ENCODE measurements at places on chromosomes 1 and 21. TPM values are rescaled to one million over a fixed set of nuclear protein-coding genes. Genes with fewer than 3 reads are reported as not detected.

The OLFML3 gene
- total RNA-seq, result 3.8 TPM

The GJB3 gene
- 6.2 TPM for total RNA-seq

The TSPAN1 gene
- total RNA-seq, result 3.4 TPM

The AIRE gene
- not detected for total RNA-seq

The DISC1 gene
- 0.18 TPM for total RNA-seq

The KCNAB2 gene
- 8.0 TPM for total RNA-seq

The SLFNL1 gene
- 0.09 TPM for total RNA-seq

The FCRL6 gene
- not detected for total RNA-seq

The NEXN gene
- 8.5 TPM for total RNA-seq

The RPTN gene
- total RNA-seq, result not detected

The NUF2 gene
- total RNA-seq, result 33.2 TPM

The OPRD1 gene
- 0.05 TPM for total RNA-seq

The VPS26C gene
- total RNA-seq, result 34.1 TPM
